NCI-H1048 (cell line): ENCODE measurements at places on chromosomes 12 and 14.

- DNase-seq = no peak
Measured at GRCh38 chr14:90608929-90609341, 207.3 kb downstream of the TTC7B start.

GRCh38 chr12:53336181-53336681 is at the start of gene SP7:
Gene SP7, minus strand, starts transcription at chr12:53336354. Its CDS starts 708 bp downstream, at chr12:53335646.
- no peak for DNase-seq

DNA sequence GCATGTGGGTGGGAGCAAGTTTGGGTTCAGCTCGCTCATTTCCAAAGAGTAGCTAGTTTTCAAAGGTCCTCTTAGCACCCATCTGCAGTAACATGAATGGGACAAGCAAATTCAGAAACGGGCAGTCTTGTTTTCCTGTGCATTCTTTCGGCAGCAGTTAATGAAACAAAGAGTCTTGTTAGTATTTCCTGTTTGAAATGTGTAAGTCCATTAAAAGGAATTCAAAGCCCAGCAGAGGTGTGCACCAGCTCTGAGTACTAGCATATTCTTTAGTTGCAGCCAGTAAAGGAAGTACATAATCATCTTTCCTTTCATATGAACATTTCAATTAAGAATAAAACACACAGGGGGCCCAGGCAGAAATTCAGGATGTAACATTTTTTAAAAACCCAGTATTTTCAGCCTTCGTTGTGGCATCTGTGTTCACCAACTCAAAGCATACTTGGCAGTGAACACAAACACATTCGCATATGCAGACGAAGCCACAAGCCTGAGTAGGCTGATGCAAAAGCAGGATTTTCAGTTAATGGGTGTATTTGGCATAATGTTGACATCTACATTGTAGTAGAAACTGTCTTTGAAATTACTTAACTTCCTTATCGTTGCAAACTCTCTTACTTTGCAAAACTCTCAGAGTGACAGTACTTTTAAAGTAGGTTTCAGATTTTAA is 570.0 kb upstream of the FLRT2 start:
- no peak for DNase-seq

GRCh38 chr14:95102680-95103044 is 54.7 kb downstream of the DICER1 start:
- DNase-seq = no peak

- no peak for DNase-seq
Measured at GRCh38 chr12:95055057-95055456, 18.4 kb downstream of the NR2C1 start.

DNA sequence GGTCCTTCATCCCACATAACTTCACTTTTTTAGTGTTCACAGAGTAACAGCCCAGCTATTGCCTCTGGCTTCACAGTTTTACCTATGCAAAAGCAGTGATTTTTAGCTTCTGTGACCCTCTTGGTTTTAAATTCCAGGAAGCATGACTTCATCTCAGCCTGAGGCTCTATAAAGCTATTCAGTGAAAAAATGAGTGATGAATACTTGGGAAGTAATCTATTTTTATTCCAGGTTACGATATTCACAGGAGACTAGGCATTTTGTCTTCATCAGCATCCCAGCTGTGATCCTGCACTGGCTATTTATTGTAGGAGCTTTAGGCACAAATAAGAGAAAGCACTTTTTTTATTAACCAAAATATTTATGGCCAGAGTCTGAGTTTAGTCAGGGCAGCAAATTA is 164.8 kb downstream of the SNAPC1 start:
- DNase-seq = no peak

DNA sequence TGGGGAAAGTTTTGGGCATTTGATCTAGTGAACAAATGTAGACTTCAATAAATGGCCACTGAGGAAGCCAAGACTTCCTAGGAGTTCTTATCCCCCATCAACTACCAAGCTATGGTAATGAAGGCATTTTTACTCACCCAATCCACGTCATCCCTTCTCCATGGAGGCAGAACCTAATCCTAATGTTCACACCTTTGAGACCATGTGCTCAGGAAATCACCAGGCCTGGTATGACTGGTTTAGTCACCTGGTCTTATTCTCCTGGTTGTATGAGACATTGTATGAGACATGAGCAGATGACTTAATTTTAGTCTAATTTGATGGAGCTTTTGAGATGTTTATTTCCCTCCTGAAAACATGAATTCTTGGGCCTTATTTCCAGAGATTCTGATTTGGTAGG is 88.6 kb downstream of the PAX9 start:
- DNase-seq = no peak

- DNase-seq = no peak
Measured at GRCh38 chr12:131131077-131131807, 177.5 kb downstream of the ADGRD1 start.

DNA sequence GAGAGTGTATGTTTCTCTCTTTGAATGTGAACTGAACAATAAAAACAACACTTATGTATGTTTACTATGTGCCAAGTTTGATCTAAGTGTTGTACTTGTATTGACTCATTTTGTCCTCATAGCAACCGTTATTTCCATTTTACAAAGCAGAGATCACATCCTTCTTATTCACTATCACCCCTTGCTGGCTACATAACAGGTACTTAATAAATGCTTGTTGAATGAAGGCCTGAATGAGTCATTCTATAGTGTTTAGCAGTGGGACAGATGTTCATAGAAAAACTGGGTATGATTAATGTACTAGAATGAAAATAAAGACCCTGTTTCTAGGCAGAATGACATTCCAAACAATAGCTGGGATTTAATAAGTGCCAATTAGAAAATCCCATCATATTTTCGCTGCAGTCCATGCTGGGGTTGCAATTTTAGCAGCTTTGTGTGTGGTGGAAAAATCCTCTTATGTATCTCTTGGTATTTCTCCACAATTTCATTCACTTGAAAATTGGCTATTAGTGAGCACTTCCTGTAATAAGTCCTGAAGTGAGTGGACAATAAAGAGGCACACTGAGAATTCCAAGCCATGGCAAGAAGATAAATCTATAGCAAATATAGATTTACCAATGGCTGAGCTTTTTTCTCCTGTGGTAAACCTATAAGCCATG is 86.0 kb downstream of the FAR2 start:
- DNase-seq = no peak
